ENCODE measurements at places on chromosomes 11 and 22. TPM values are rescaled to one million over a fixed set of nuclear protein-coding genes. Genes with fewer than 3 reads are reported as not detected.

ENTHD1 gene
- not detected for total RNA-seq

GRCh38 chr22:42202048-42202447, 68.4 kb downstream of the TCF20 start:
- no peak overlapping the region for H3K27ac ChIP-seq
- H3K4me3 ChIP-seq: no peak overlapping the region
- H3K27me3 ChIP-seq: no peaks in the 10 kb centered on the region
- DNase-seq: no peak
- no peaks in the 10 kb centered on the region for H3K4me1 ChIP-seq

- H3K36me3 ChIP-seq: no peaks in the 10 kb centered on the region
- no peak overlapping the region for H3K27ac ChIP-seq
- H3K4me1 ChIP-seq: no peaks in the 10 kb centered on the region
- no peaks in the 10 kb centered on the region for H3K27me3 ChIP-seq
- no peak overlapping the region for H3K4me3 ChIP-seq
Observed at GRCh38 chr11:2592559-2593392, 107.0 kb downstream of the KCNQ1OT1 start.

DNA sequence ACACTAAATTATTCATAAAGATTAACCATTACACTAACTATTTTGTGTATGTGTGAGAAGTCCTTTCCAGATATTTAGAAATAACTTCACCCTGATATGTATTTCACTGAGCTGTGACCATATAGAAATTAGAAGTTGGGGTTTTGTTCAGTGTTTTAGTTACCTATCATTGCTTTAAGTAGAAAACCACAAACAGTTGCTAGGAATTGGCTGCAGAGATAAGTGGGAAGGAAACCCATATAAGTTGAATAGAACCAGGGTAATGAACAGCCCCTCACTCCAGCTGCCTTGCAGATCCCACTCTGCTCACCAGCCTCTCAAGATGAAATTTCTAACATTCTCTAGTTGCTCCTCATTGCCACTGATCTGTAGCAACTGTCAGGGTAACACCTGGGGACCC, 10.3 kb downstream of the SRSF8 start:
- H3K36me3 ChIP-seq: no peaks in the 10 kb centered on the region
- DNase-seq: no peak
- H3K4me1 ChIP-seq: peaks cover 7% of the 10 kb centered on the region
- H3K27me3 ChIP-seq: no peaks in the 10 kb centered on the region
- H3K27ac ChIP-seq: peak overlapping the region; percentile 49

GRCh38 chr11:95161248-95161647, 69.8 kb downstream of the SESN3 start:
- H3K27me3 ChIP-seq: no peaks in the 10 kb centered on the region
- no peak overlapping the region for H3K4me3 ChIP-seq
- H3K4me1 ChIP-seq: no peaks in the 10 kb centered on the region
- no peak for DNase-seq

- DNase-seq: no peak
- no peak overlapping the region for H3K27ac ChIP-seq
Observed at GRCh38 chr11:13102865-13103539, 93.9 kb downstream of the RASSF10 start.

GRCh38 chr11:45798793-45799441, 6.0 kb upstream of the SLC35C1 start:
- H3K36me3 ChIP-seq: no peaks in the 10 kb centered on the region
- H3K27me3 ChIP-seq: no peaks in the 10 kb centered on the region
- peak overlapping the region; percentile 72 for H3K27ac ChIP-seq

DNA sequence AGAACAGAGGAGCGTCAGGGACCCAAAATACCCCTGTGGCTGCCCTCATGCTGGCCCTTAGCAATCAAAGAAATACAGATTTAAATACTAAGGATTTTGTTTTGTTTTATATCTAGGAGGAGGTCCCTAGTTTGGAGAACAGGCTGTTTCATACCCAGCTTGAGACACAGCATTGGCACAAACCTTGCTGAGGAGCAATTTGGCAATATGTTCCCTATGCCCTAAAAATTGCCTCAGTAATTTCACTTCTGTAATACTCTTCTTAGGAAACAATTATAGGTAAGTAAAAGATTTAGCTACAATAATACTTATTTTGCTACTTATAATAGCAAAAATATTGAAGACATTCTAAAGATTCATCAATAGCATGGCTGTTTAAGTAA, 37.0 kb downstream of the TSKU start:
- peaks cover under 1% of the 10 kb centered on the region for H3K4me1 ChIP-seq
- no peak overlapping the region for H3K27ac ChIP-seq
- no peak overlapping the region for H3K4me3 ChIP-seq
- DNase-seq: no peak
